ENCODE measurements at places on chromosomes 6 and 20.

GRCh38 chr20:21182832-21183563 lies 57.1 kb downstream of the KIZ start:
- no peak for DNase-seq

- DNase-seq, result no peak
Measured at GRCh38 chr6:129895692-129896091, 34.6 kb upstream of the TMEM244 start.

DNA sequence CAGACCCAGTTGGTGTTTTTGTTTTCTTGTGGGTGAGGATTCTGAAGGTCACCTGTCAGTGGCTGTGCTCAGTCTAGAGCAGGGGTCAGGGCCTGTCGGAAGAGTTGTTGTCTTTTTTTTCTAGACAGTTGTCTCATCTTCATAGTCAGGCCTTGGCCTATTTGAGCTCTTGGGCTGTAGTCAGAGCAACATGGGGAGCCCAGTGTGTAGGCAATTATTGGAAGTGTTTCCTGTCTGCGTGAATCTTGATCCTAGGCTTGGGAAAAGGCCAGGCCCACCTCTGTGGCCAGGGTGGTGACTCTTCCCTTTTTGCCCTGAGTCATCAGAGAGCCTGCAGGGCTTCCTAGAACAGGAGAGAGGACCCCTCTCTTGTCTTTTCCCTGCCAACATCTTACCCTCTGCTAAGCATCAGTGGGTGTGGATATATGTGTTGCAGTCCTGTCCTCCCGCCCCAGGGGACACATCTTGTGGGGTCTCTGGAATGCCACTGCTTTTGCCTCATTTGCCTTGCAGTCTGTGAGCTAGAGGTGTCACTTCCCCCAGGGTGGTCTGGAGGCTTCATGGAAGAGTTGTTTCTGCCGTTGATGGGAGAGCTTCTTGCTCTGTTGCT lies 11.4 kb downstream of the TJAP1 start:
- no peak for DNase-seq

- DNase-seq, result no peak
Measured at GRCh38 chr6:167504385-167504961, 179.6 kb downstream of the TTLL2 start.

GRCh38 chr6:117118490-117118889 lies 146.9 kb upstream of the VGLL2 start:
- DNase-seq, result no peak

DNA sequence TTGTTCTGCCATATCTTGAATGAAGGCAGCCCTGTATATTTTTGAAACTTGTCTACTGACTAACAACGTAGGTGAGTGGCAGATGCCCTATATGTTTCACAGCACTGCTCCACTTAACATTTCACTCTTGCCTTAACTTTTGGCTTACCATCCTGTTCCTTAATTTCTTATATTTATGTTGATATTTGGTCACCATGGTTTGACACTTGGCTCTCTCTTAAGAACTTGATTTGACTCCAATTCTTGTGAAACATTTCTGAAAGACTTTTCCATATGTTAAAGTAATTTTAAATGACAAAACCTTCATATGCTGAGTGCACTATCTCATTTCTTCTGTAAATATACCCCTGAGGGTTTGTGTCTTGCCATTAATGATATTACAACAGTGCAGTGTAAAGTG lies 434.3 kb upstream of the IMPG1 start:
- DNase-seq, result no peak

GRCh38 chr6:81002126-81002525 lies 750.4 kb downstream of the TENT5A start:
- no peak for DNase-seq

- DNase-seq, result no peak
Measured at GRCh38 chr6:30075790-30076732, 492 bp upstream of the RNF39 start.

DNA sequence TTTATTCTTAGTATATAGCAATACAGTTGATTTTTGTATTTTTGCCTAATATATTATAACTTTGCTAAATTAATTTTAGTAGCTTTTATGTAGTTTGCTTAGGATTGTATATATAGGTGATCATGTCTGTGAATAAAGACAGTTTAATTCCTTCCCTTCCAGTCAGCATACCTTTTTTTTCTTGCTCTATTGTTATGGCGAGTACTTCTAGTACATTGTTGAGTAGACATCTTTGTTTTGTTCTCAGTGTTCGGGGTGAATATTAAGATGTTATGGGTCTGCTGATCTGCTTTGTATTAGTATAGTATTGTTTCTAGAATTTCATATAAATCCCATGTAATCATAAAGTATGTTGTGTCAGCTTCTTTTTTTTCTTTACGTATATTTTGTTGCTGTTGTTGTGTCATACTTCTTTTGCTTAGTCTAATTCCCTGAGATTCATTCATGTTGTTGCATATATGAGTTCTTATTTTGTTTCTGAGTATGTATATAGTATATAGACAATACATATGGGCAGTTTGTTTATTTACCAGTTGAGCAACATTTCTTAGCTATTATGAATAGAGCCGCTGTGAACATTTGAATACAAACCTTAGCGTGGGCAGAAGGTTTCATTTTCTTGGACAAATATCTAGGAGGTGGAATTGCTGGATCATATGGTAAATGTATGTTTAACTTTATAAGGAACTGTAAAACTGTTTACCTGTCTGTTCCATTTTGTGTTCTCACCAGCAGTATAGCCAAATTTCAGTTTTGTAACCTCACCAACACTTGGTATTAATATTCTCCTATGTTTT lies 25.5 kb downstream of the NCOA3 start:
- no peak for DNase-seq

DNA sequence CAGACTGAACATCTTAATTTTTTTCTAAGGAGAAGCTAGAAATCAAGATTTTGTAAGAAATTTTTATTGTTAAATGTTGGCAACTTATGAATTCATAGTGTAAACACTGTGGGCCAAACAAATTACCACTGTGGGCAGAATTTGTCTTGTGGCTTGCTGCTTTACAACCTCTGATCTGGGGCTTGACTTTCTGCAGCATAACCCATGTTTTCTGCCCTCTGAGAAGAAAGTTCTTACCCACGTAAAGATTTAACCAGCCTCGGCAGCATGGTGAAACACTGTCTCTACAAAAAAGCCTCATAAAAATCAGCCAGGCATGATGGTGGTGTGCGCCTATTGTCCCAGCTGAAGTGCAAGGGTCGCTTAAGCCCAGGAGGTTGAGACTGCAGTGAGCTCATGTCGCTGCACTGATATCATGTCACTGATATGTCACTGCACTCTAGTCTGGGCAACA lies 12.9 kb downstream of the ITCH start:
- DNase-seq, result no peak

- DNase-seq, result no peak
Measured at GRCh38 chr6:80282913-80283554, 176.6 kb downstream of the BCKDHB start.

- no peak for DNase-seq
Measured at GRCh38 chr6:35557239-35557638, 44.5 kb upstream of the TULP1 start.
